Stimulated activated CD8-positive, alpha-beta memory T cell treated with anti-CD3 and anti-CD28 coated beads, Interleukin-7, amount 100 ng/mL, for 1 hour (primary cell): ENCODE measurements at places on chromosomes 3 and 15.

GRCh38 chr15:101149864-101150722 lies 101.8 kb downstream of the CHSY1 start:
- DNase-seq: no peak

- no peak for DNase-seq
Measured at GRCh38 chr15:60975952-60976351, 253.2 kb downstream of the RORA start.

DNA sequence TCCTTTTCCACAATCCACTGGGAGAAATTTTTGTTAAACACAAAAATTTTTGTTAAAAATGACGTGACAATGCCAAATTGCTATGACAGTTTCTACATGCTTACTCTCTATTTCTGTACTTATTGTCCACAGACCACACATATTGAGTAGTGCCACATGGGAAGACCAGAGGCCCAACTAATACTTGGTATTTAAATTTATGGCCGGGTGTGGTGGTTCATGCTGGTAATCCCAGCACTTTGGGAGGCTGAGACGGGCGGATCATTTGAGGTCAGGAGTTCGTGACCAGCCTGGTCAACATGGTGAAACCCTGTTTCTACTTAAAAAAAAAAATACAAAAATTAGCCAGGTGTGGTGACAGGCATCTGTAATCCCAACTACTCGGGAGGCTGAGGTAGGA lies 20.3 kb downstream of the ZBTB11 start:
- no peak for DNase-seq

DNA sequence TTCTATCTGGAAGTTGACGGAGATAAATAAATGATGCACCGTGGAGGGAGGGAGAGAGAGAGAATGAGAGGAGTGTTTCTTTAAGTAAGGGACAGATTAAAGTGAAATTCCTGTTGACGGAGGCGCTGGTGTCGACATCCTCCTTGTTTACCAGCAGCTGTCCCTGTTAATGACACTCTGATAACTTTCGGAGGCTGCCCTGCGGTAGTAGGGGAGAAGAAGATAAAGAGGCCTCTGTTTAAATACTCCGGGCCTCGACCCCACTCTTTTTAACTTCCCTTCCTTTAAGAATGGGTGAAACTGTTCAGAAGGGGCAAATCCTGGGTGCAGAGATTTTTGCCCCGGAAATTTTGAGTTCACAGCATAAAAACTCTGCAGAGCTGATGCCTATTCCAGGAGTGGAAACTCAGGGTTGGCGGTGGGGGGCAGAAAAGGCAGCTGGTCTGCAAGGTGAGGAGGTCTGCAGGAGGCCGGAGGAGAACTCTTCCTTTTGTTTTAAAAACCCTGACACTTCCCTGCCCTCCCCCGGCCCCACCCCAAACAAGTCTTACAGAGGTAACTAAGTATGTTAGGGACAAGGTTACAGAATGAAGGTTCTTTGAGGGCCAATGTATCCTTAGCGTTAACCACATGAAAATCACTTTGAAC lies 276.6 kb upstream of the NR2F2 start:
- no peak for DNase-seq

DNA sequence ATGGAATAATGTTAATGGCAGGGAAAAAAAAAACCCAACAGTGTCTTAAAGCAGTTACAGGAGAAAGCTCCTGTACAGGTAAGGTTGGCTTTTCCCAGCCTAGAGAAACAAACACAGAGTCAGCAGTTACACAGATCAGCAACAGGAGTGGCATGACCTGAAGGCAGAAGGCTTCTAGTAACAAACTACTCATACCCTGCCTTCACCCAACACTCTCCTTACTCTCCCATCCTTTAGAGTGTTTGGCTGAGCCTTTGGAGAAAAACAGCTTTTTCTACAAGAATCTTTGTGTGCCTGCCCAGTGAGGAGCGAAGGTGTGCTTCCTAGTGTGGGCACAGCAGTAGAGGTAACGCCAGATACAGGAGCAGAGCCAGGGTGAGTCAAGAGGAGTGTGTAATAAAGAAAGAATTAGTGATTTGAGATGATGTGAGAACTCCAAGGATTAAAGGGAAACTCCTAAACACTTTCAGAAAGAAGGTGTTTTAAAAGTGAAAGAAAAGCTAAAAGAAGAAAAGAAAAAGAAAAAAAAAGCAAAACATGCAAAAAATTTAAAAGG lies 152.7 kb downstream of the POLR2M start:
- no peak for DNase-seq
